ENCODE measurements at places on chromosomes 16 and 17.

- DNase-seq = no peak
These were observed 16.2 kb upstream of the SPNS2 start for GRCh38 chr17:4482338-4483011.

GRCh38 chr17:4293572-4293971 lies 29.8 kb upstream of the ANKFY1 start:
- no peak for DNase-seq

DNA sequence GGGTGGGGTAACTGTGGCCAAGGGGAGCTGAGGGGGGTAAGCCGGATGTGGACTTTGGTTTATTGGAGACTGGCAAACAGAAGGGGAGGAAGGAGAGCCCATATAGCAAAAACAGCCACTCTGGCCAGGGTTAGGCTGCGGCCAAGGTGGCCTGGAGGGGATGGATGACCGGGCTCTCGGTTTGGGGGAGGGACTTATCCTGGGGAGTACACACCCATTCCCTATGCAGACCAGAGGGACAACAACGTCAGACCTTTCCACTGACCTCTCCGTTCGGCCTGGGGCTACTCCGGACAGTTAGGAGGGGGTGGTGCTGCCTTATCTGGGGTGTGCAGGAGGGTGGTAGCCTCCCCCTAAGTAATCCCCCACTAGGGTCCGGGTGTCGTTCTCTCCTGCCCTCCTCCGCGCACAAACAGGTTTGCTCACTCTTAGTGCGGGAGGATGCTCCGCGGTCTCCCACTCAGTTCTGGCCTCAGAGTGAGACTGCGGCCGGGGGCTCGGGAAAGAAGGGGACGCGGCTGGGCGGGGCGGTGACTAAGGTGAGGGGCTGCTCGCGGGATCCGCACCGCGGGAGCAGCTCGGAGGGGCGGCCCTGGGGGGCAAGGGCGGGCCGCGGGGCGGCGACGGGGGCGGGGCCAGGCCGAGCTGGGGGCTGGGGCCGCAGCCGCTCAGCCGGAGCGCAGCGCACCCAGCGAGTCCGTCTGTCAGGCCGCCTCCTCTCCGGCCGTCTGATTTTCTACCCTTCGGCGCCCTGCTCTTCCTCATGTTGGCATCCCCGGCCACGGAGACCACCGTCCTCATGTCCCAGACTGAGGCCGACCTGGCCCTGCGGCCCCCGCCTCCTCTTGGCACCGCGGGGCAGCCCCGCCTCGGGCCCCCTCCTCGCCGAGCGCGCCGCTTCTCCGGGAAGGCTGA lies at the start of gene WNK4:
TSS of gene WNK4 (plus strand) at position 675 of the 915 bp plus-strand sequence. CDS start at position 764, 89 bp downstream.
- DNase-seq = no peak

GRCh38 chr16:31451681-31452351 lies 7.5 kb upstream of the ARMC5 start:
- no peak for DNase-seq

DNA sequence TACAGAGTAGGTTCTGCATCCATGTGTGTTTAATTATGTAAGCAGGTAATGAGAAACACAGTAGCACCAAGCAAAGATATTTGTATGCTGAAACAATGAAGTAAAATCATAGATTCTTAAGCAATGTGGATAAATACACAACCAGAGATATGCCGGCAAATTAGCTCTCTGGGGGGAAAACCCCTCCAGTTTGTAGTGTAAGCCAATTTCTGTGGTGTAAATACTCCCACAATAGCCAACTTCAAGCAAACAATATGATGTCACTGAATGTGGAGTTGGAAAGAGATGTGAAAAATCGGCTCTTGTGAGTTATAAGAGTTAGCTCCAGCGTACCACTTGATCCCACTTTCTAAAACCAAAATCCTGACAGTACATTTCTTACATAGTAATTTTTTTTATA lies 3.9 kb upstream of the KRT38 start:
- DNase-seq = no peak

GRCh38 chr17:47695429-47696376 lies 1.7 kb downstream of the TBKBP1 start:
- no peak for DNase-seq

DNA sequence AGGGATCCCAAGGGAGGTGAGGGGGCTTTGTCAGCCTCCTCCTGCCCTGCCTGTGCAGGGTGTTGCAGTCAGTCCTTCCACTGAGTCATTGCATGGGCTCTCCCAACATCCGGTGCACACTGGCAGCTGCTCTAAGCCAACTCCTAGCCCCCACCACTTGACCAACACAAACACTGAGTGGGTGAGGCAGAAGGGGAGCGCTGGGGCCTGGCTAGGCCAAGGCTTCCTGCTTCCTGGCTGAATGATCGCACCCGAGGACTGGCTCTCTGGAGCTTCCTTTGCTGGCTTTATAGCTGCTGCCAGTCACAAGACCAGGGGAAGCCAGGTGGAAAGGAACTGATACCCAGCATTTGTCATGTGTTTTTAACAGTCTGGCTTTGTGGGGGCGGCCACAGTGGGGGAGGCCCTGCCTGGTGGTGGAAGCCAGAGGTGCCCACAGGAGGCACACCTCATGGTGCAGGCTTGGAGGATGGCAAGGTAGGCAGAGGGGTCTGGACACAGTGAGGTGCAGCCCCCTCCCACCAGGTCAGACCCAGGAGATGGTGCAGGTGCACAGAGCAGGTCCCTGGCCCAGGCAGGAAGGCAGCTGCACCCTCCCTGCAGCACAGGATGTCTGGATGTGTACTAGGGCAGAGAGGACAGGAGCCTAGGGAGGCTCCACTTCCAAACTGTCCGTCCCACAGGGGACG lies 6.8 kb downstream of the MPG start:
- peak; percentile 26 for DNase-seq

- no peak for DNase-seq
These were observed 712.2 kb downstream of the CDH8 start for GRCh38 chr16:61324044-61324443.

Measured in stimulated activated CD4-positive, alpha-beta T cell treated with anti-CD3 and anti-CD28 coated beads, Interleukin-12 subunit alpha, Interleukin-12 subunit beta, amount 100 ng/mL, for 24 hours (primary cell).